ENCODE measurements at places on chromosomes 3 and 15.
A peak's percentile ranks its signal among the peaks of the same experiment; 100 is the strongest.

DNA sequence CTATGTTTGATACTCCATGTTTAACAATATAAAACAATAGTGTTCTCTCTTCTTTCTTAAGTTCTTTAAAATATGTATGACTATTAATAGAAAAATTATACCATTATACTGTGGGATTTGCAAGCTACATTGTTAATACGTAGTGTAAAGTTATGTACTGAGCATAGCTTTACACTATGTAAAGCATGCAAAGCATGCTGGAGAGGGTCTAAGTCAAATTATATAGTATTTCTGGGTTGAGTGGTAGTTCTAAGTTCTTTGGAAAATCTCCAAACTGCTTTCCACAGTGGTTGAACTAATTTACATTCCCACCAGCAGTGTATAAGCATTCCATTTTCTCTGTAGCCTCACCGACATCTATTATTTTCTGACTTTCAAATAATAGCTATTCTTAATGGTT lies 253.0 kb downstream of the RAP2B start:
- no peak for DNase-seq

GRCh38 chr15:93895976-93896770 lies 335.2 kb upstream of the MCTP2 start:
- DNase-seq = no peak

DNA sequence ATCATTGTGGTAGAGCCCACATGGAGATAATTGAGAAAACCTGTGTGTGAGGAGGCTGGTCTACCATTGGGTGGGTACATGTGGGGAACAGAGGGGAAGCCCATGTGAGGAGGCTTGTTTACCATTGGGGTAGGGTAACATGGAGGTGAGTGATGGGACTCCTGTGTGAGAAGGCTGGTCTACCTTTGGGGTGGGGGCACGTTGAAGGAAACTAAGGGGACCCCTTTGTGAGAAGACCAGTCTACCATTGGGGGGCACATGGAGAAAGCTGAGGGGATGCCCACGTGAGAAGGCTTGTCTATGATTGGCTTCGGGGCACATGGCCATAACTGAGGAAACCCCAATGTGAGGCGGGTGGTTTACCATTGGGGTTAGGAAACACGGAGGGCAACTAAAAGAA lies 158.5 kb downstream of the FBLN2 start:
- no peak for DNase-seq

GRCh38 chr3:187744169-187745151 lies 808 bp downstream of the BCL6 start:
- DNase-seq = peak; percentile 37

DNA sequence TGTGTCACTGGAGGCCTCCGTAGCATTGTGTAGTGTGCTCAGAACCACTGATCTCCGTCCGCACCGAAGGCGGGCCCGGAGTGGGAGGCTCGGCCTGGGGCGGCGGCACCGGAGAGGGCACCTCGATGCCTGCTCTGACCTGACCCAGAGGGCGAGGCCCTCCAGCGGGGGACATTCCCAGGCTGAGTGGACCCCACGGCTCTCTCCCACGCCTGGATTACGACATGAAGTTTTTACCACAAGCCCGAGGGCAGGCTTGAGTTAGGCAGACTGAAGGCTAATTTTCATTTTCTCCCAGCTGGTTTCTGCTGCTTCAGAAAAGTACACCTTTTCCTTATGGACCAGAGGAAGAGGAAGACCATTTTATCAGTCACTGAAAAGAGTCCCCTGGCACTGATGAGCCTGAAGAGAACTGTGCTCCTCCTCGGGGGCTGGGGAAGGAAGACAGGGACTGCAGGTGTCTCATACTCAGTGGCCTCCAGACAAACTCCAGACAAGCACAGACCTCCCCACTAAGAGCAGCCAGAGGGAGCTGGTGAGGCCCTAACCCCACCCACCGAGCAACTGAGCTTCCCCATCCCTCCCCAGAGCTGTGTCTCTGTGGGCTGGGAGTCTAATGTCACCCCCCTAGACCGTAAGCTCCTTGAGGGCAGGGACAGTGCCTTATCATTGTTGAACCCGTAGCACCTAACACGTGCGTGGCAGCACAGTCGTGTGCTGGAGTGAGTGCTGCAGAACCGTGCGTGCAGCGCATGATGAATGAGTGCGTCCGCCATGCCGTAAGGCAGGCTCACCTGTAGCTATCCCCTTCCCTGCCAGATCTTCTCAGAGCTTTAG lies 74.5 kb upstream of the BLM start:
- DNase-seq = no peak

DNA sequence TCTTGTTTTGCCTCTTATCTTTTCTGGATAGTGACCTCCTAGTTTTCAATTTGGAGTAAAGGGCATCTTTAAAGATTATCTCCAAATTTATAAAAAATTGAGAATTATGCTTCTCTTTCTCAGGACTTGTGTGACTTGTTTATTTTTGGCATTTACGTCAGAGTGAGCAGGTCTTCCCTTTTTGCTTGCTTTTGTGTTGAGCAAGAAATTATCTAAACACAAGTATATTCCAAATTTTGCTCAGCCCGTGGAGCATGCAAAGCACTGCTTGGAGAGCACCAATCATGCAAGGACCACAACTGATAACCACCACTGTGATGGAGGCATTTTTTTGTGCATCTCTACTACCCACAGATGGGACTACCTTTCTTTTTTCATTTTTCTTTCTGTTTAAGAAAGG lies 7.1 kb downstream of the SLC25A26 start:
- peak; percentile 46 for DNase-seq

GRCh38 chr3:138082992-138083386 lies 32.4 kb downstream of the DZIP1L start:
- DNase-seq = no peak

GRCh38 chr3:4416961-4417360 lies 50.1 kb downstream of the SUMF1 start:
- peak; percentile 47 for DNase-seq

DNA sequence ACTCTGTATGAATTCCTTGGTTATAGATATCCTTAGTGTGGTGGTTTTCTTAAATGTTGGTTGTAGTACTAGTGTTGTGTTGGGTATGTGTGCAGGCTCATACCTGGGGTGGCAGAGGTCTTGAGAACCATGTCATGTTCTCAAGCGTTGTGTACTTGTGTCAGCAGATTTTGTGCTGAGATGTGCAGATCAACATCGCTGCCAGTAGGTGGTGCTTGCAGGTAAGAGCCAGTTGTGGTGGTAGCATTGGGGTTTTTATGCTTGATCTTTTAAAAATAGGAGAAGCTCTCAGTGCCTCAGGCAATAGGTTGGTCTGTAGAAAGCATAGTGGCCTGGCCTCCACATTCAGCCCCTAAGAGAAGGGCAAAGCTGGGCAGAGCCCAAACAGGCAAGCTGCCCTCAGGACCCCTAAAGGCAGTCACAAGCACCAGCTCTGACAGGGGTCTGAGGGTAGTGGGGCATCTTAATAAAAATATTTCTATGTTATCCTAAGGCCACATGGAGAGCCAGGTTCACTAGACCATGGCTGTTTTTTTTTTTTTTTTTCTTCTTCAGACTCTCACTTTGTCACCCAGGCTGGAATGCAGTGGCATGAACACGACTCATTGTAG lies 164.0 kb downstream of the IL20RB start:
- DNase-seq = no peak

DNA sequence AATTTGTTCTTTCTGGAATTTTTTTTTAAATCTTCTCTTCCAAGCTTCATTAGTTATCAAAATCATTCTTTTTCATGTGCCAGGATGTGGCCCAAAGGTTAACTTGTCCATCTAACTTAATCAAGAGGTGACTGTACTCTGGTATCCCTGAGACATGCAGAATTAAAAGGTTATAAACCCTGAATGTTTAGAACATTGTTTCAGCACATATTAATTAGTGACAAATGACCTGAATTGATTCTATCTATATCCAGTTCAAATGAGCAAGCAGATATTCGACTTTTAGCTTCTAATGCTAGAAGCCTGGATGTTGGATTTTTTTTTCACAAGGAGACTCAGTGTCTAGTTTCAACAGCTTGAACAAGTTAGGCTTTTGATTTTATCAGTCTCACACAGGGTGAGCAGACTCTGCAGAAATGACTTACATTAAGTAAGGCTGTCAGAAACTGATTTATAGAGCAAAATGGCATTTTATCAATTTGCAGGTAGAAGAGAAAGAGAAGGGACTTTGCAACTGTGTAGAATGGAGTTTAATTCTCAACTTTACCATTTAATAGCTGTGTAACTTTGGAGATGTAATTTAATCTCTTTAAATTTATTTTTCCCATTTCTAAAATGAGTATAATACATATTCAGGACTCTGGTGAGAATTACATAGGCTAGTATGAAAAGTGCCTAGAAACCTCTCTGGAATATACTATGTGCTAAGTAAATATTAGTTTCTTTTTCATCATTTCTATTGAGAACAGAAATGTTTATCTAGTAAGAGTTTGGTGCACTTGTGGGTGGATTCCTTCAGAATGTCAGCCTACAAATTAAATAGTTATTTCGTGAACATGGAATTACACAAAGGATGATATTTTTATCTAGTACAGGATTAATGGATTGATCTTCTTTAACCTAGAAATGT lies 100.0 kb downstream of the ALCAM start:
- DNase-seq = no peak

GRCh38 chr3:32018757-32019564 lies 37.4 kb downstream of the ZNF860 start:
- peak; percentile 48 for DNase-seq

- DNase-seq = no peak
Measured at GRCh38 chr3:128278130-128278529, 124.8 kb downstream of the EEFSEC start.

DNA sequence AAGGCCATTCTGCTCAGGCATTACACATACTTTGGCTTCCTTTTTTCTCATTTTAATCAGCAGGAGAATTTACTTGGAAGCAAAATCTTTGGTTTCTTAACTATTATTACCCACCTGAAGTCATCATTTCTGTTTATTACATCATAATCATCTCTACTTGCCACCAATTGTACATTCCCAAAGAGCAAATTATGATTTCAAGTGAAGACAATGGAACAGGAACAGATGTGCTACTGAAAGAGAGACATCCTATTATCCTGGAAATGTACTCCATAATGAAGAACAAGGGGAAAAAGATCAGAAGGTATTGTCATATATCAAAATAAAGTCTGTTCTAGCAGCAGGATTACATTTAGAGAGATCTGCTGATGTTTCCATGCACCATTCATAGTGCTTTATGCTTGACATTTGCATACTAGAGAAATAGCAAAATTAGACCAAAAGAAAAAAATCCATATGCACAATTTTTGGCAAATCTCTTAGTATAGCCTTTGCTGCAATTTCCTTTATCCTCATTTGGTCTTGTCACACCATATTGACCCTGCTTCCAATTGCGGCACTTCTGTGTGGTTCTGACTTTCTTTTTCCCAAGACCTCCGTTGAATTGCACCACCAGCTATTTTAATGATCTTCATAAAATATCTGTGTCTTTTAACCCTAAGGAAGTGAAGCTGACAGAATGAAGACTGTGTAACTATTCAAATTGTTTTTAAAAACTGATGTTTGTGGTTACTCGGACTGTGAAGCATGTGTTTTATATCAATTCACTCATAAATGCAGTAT lies 683.8 kb downstream of the ZNF385D start:
- no peak for DNase-seq

DNA sequence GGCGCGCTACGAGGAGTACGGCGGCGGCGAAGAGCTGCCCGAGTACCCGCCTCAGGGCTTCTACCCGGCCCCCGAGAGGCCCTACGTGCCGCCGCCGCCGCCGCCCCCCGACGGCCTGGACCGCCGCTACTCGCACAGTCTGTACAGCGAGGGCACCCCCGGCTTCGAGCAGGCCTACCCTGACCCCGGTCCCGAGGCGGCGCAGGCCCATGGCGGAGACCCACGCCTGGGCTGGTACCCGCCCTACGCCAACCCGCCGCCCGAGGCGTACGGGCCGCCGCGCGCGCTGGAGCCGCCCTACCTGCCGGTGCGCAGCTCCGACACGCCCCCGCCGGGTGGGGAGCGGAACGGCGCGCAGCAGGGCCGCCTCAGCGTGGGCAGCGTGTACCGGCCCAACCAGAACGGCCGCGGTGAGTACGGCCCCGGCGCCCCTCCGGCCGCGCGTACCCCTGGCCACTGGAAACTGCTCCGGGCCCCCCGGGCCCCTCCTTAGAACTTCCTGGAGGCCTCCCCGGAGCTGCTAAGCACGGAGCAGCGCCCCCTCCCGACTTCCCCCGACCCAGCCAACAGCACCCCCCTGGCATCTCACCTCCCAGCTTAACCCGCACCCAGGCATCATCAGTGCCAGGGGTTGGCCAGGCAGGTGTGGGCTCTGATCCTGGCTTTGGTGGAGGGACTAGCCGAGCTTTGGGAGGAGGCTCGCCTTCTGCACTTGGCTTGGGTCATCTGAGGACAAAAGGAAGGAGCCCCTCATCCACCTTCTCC lies 1.4 kb downstream of the LOXL1 start:
- DNase-seq = peak; percentile 37

- no peak for DNase-seq
Measured at GRCh38 chr3:79878708-79879107, 110.9 kb upstream of the ROBO1 start.

DNA sequence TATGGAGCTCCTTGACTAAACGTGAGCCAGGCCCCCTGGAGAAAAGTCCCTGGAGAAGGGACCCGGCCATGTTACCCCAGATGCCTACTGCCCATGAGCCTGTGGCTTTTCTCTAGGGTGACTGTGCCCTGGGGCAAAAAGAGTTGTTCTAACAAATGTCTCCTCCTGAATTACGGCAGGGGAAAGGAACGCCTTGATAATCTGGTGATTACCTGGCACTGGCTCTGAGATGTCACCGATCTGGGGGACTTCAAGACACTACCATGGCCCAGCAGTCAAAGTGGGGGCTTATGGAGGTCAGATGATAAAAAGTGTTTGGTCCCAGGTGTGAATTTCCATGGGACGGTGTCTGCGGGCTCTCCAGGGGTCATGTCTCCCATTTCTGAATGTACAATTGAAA lies 140.7 kb downstream of the KLF13 start:
- no peak for DNase-seq

DNA sequence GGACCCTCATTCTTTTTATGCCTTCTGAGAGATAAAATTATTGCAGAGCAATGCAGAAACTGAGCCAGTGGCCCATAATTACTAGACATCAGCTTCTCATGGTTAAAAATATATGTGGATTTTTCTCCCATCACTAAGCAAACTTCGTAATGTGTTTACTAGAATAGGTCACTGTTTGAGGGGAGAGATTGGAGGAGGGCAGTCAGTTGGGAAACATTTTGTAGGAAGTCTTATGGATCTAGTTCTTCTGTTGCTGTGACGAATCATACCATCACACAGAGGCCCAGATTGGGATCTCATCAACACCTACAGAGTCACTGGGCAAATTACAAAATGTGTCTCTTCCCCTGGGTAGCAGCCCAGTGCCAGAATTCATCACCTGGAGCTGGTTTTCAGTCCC lies 81.4 kb downstream of the PDE8A start:
- peak; percentile 38 for DNase-seq
